ENCODE measurements at places on chromosomes 7 and 10. TPM values are rescaled to one million over a fixed set of nuclear protein-coding genes. Genes with fewer than 3 reads are reported as not detected.

GRCh38 chr10:68301790-68302502 is 29.9 kb upstream of the HNRNPH3 start:
- DNase-seq = peak; percentile 32

DNA sequence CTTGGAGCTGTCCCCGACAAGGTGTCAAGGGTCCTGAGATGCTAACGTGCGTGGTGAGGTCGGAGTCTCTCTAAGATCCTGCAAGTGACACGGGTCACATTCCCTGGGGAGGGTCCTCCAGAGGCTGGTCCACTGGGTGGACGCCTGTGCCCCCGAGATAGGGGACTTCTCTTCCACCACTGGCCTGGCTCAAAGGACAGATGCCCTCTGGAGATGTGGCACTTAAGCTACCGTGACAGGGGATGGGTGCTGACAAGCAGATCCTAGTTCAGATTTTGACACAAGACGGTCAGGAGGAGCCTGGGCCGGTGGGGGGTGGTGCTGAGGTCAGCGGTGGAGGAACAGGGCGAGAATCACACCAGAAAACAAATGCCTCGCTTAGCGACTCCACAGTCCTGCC is 178.0 kb downstream of the ADARB2 start:
- no peak for DNase-seq

The CALML5 gene
- not detected for total RNA-seq

GRCh38 chr10:85849315-85849714 is 517.3 kb downstream of the GRID1 start:
- no peak for DNase-seq

The GCK gene
- 0.29 TPM for total RNA-seq

The MRLN gene
- not detected for total RNA-seq

- DNase-seq = no peak
Observed at GRCh38 chr7:123773481-123773880, 24.7 kb upstream of the WASL start.

- DNase-seq = no peak
Observed at GRCh38 chr10:123835575-123835974, 56.0 kb downstream of the CPXM2 start.

DNA sequence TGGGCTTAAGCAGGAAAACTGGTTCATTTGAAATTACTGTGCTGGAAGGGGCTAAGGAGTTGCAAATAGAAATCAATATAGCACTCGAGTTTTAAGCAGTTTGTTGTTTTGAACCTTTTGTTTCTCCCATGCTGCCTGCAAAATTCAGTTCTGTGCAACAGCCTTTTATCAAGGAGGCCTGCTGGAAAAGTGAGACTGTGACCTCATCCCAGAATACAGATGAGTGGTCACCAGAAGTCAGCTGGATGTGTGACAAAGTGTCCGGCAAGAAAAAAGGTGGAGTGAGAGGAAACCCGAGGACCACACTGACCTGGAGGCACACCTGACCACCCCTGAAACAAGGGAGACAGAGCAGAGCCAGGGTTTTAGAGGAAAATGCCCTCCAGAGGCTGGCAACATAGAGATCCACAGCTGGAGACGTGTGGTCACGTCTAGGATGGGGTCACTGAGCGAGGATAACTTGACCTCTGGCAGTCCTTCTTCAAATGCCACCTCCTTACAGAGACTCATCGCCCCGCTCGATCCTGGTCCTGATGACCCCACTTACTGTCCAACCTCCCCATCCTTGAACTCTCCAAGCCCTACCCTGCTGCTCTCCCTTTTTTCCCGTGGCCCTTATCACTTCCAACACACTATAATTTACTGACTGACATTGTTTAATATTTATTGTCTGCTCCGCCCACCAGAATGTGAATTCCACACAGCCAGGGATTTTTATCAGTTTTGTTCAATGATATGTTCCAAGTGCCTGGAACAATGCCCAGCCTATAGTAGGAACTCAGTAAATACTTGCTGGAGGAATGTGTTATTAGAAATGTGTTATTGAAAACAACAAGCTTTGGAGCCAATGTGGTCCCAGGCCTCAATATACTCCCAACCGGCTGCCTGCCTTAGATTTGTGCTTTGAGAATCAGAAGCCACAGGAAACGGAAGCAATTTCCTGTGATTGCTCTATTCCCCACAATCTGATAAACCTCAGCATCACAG is 243.8 kb downstream of the GLI3 start:
- DNase-seq = no peak

GRCh38 chr10:17431871-17432311 is 22.5 kb downstream of the ST8SIA6 start:
- no peak for DNase-seq

GRCh38 chr7:146345251-146345650 is 228.7 kb downstream of the CNTNAP2 start:
- no peak for DNase-seq

DNA sequence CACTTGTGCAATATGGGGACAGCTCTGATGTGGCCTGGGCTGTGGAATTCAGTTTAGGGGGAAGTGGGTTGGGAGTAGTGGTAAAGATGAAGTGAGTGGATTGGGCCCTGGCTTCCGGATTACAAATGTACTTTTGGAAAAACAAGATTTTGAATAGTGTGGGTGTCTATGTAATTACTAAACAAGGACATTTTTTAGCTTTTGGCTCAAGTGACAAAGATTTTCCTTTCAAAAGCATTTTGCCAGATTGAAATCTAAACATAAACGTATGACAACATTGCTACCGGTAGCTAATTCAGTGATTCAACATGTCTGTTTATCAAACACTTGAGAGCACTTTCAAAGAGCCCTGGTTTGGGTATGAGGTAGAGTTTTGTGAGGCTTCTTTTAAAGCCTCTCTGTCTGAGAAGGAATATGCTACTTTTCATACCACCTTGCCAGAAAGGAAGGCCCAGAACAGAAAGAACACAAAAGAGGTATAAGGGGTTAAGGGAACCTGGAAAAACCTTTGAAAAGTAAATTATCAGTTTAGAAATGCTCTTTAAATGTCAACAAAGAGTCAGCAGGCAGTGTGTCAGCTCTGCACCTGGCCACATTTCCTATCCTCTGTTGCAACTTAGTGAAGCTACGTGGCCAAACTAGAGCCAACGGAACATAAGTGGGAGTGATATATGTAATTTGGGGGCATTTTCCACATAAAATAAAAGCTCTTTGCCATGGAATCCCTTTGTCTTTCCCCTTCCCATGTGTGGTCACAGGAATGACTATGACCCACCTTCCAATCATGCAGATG is 516.1 kb downstream of the NRG3 start:
- no peak for DNase-seq

The VIM gene
- 498 TPM for total RNA-seq

DNA sequence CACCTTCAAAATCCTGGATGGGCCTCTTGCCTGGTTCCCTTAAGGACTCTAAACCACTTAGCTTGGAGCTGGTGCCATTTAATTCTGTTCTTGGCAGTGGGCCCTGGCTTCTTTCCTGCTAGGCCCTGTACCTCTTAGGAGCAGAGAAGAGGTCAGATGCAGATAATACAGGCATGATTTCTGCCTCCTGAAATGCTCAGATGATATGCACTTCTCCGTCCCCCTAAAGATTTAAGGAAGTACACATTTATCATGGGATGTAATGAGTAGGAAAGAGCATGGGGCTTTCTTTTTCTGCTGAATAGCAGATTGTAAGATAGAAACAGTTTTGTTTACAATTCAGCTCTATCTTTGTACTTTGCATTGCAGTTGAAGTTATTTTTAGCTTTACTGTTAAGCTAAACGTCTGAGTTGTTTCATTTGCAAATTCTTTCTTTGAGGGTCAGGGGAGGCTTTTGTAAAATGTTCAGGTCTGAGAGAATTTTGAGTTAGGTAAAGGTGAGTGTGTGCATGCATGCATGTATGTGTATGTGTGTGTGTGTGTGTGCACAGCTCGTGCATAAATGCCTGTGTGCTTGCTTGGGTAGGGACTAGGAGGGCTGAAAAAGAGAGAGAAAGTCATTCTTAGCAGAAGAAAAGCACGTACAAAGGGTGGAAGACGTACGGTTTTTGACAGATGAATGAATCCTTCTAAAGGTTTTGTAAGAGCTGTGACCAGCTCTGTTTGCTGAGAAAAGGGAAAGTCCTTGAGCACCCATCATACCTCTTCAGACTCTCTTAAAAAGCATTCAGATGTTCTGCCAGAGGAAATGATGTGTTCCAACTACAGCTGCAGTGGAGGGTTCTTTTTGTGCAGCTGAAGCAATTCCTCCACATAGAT is 364.2 kb downstream of the AUTS2 start:
- DNase-seq = peak; percentile 10
